IMR-90 (cell line): ENCODE measurements at places on chromosomes 6 and 20.

DNA sequence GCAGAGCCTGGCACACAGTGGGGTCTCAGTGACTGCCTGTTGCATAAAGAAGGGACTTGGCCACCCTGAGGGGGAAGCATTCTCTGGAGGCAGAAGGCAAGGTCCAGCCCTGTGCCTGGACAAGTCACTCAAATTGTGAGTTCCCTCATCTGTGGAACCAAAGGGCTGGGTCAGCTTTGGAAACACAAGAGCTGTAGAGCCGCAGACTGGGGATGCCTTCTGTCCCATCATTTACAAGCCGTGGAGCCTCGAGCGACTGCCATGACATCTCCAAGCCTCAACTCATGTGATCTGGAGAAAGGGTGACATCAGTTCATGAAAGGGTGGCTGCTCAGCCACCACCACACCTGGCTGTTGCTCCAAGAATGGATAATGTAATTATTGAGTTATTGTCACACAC, 20.4 kb upstream of the SIRPD start:
- H3K4me3 ChIP-seq, result no peak overlapping the region
- no peak overlapping the region for H3K27ac ChIP-seq
- no peaks in the 10 kb centered on the region for H3K4me1 ChIP-seq
- H3K36me3 ChIP-seq, result no peaks in the 10 kb centered on the region
- no peak for DNase-seq

DNA sequence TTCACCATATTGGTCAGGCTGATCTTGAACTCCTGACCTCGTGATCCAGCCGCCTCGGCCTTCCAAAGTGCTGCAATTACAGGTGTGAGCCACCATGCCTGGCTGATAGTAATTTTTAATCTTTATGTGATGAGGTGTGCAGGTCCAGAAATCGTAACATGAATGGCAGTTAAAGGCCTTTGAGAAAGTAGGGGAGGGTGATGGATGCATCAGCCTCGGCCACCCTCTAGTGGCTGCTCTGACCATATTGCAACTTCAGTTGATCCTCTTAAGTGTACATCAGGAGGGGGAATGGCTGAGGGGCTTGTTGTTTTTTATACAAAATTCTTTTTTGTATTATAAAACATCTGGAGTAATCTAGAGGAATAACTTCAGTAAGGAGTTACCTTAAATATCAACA, 193.0 kb downstream of the ZFAND3 start:
- H3K4me1 ChIP-seq, result peaks cover 4% of the 10 kb centered on the region; the same call in 1 of the 2 replicates
- no peak overlapping the region for H3K27ac ChIP-seq
- no peaks in the 10 kb centered on the region for H3K36me3 ChIP-seq
- DNase-seq, result peak; percentile 67
- no peak overlapping the region for H3K4me3 ChIP-seq

- H3K27me3 ChIP-seq, result peaks cover 29% of the 10 kb centered on the region
- H3K36me3 ChIP-seq, result no peaks in the 10 kb centered on the region
These were observed 219.1 kb downstream of the MYLK4 start for GRCh38 chr6:2531426-2532215.

DNA sequence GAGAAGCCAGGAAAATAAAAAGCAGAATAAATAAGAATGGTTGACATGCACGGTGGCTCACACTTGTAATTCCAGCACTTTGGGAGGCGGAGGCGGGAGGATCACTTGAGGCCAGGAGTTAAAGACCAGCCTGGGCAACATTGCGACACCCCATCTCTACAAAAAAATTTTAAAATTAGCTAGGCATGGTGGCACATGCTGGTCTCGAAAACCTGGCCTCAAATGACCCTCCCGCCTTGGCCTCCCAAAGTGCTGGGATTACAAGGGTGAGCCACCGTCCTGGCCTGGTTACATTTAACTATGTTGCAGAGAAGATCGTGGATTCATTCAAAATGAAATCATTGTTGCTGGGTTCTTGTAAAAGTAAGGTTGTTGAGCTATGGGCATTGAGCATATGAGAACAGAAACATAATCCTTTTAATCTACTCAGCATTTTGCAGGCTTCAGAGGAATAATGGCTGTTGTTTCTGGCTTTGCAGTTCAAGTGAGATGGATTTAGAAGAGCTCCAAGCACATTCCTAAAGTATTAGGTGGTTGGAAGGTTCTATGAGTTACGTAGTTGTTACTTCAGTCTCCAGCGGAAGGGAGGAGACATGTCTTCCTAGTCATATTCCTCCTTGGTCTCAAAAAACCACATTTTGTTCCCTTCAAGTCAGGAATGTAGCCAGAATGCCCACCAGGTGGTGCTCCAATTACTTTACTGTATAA, 45.6 kb upstream of the RAB23 start:
- H3K4me3 ChIP-seq, result no peak overlapping the region
- peaks cover 16% of the 10 kb centered on the region for H3K4me1 ChIP-seq
- no peaks in the 10 kb centered on the region for H3K36me3 ChIP-seq
- peak; percentile 99 for DNase-seq
- H3K27ac ChIP-seq, result peak overlapping the region; percentile 93

DNA sequence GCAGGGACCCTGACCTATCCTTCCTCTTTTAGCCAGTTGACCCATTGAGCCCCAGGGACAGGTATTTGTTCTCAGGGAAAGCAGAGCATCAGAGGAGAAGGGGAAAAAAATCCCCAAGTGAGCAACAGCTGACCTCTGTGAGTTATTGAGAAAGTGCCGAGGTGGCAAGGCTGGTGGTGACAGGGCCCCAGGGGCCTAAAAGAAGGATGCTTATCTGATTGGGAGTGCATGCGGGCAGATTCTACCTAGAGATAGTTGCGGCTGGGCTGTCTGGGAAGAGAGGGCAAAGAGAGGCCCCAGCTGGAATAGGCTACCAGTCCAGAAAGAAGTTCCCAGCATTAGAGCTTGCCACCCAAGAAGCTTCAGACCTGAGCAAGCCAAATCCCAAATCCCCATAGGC, 26.5 kb upstream of the MAFB start:
- no peak for DNase-seq
- no peak overlapping the region for H3K27ac ChIP-seq
- no peaks in the 10 kb centered on the region for H3K4me1 ChIP-seq
- no peak overlapping the region for H3K4me3 ChIP-seq

DNA sequence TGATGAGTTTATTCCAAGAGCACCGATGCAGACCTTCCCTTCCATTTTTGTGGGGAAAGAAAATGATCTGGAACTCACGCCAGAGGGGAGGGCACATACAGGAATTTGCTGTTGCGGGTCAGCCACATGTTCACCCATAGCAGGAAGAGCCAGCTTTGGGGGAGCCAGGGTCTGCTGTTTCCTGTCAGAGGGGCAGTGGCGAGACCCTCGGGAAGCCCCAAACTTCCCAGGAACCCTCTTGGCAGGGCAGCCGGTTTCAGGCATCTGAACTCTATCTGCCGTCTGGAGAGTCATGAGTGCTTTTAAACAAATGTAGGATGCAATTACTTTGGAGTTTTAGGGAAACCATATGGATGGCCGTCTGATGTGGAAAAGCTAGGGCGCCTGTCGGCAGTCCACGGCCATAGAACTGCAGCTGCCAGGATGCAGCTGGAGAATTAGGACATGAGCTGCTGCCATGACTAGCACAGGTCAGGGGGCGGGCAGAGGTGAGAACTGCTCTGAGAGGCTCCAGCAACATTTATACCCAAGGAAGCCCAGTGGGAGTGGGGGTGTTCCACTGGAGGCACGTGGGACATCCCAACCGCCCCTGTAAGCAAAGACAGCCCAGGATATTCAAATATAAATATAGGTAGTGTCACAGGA, 14.8 kb upstream of the SERPINB9 start:
- no peak overlapping the region for H3K4me3 ChIP-seq
- no peaks in the 10 kb centered on the region for H3K36me3 ChIP-seq
- H3K4me1 ChIP-seq, result peaks cover 4% of the 10 kb centered on the region; the same call in 1 of the 2 replicates
- DNase-seq, result no peak
- no peak overlapping the region for H3K27ac ChIP-seq

DNA sequence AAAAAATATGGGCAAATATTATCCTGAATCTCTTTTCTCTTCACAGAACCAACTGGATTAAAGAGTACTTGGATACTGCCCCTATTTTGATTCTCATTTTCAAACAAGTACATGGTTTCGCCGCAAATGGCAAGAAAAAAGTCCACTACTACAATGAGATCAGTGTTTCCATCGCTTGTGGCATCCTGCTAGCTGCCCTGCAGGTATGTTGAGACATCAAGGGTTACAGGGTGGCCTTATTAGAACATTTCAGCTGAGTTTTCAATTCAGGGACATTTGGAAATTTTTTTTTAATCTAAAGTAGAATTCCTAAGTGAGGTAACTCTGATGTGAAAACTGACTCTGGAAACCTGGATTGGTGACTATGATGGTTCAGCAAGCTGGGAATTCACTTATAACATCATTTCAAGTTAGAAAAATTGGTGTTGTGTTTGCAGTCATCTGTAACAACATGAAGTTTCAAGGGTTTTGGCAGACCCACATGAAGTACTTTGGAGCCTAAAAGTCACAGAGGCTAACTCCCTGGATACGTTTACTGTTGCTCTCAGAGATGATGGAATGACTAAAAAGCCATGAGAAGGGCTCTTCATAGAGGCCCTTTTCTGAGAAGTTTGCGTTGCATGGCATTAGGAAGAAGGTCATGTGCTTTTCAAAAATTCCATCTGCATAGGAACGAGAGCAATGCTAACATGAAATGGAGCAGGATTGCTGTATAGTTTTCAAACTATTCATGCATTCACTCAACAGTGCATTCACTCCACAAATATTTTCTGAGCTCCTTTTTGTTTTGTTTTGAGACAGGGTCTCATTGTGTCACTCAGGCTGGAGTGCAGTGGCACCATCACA, 25.5 kb downstream of the IYD start:
- H3K27ac ChIP-seq, result no peak overlapping the region
- H3K4me1 ChIP-seq, result no peaks in the 10 kb centered on the region
- H3K36me3 ChIP-seq, result no peaks in the 10 kb centered on the region
- DNase-seq, result no peak

DNA sequence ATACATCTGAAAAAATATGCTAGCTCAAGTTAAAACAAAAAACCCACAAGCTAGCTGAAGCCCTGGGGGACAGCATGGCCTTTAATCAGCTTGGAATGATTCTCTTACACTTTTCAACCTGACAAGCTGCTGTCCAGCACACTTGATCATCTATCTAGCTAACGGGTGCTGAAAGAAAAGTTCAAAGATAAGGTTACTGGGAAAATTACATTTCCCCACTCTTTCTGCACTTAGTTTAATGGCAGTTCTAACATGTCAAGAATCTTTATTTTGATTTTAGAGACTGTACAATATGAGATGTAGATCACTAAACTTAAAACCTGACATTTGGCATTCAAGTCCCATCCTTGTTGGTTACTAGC, 53.4 kb downstream of the STK4 start:
- H3K4me1 ChIP-seq, result peaks cover 11% of the 10 kb centered on the region
- peaks cover under 1% of the 10 kb centered on the region; the same call in 1 of the 2 replicates for H3K36me3 ChIP-seq
- no peaks in the 10 kb centered on the region for H3K27me3 ChIP-seq
- peak; percentile 10 for DNase-seq

- no peak overlapping the region for H3K27ac ChIP-seq
- no peaks in the 10 kb centered on the region for H3K36me3 ChIP-seq
- peaks cover 4% of the 10 kb centered on the region for H3K4me1 ChIP-seq
- H3K27me3 ChIP-seq, result no peaks in the 10 kb centered on the region
These were observed 100.5 kb downstream of the CDH4 start for GRCh38 chr20:61352346-61353260.

DNA sequence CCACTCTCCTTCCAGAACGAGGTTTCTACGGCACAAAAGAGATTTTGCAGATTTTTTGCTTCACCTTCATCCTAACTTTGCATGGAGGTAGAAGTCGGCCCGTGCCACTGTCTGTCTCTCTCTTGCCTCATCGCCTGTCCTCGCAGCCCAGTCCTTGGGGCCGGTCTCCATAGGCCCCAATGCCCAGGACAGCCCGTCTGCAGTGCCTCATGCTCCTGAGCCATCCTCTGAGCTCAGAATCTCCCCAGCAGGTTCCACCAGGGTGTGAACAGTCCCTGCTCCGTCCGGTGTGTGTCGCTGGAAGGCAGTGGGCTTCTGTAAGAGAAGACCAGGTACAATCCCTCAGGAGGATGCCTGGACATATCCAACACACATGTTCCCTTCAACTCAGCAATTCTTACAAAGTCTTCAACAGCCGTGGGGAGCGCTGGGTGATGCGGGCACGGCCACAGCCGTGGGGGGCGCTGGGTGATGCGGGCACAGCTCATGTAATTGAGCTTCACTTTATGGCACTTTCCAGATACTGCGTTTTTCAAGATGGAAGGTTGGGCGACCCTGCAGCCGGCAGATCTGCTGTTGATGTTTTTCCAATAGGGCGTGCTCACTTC, 231.9 kb downstream of the DLL1 start:
- H3K4me3 ChIP-seq, result no peak overlapping the region
- H3K4me1 ChIP-seq, result no peaks in the 10 kb centered on the region
- DNase-seq, result no peak
- H3K27me3 ChIP-seq, result no peaks in the 10 kb centered on the region
- H3K27ac ChIP-seq, result no peak overlapping the region

GRCh38 chr6:132017942-132018341, 66.8 kb upstream of the CCN2 start:
- DNase-seq, result no peak
- no peaks in the 10 kb centered on the region for H3K36me3 ChIP-seq
- H3K27me3 ChIP-seq, result no peaks in the 10 kb centered on the region
- H3K4me3 ChIP-seq, result no peak overlapping the region

DNA sequence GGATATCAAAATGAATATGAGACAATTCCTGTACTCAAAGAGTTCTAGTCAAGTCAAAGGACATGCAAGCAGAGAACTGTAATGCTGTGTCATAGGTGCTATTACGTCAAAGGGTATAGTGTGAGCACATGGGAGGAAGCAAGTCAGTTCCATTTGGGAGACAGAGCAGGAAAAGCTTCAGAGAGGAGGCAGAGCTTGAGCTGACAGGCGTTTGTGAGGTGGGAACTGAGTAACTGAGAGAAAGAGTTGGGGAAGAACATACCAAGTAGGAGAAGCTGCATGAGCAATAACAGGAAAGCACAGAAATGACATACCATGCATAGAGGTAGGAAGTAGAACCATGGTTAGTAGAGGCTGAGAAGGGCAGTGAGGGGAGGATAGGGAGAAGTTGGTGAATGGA, 15.2 kb upstream of the SSR1 start:
- no peak overlapping the region for H3K4me3 ChIP-seq
- no peak overlapping the region for H3K27ac ChIP-seq
- no peaks in the 10 kb centered on the region; the same call in 1 of the 2 replicates for H3K27me3 ChIP-seq
- no peaks in the 10 kb centered on the region for H3K36me3 ChIP-seq
- DNase-seq, result no peak

DNA sequence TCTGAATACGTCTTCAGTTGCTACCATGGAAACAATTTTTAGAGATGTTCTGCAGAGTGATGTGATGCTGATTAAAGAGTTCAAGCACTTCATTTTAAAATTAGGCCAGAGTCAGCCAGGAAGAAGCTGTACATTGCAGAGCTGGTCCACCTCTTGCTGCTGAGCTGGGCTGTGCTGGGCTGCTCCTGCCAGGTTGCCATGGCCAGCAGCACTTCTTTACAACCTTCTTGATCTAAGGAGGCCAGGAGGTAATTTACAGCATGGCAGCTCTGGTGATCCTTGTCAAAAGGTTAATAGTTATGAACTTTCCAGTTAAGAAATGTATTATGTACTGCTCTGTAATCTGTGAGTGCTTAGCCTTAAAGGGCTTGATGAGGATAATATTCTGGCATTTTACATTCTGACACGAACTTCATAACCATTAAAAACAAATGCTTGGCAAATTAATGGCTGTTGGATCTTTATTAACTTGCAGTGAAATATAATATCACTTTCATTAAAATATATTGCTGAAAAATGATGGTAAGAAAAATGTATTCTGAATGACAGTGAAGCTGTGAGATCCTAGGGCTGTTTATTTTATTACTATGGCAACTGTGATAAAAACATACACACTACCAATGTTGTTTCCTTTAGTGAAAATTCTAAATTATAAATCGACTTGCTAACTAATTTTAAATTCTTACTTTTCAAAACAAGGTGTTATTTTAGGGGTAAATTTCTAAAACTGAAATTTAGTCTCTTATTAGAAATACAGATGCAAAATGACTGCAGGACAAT, 259.7 kb downstream of the RFPL4B start:
- no peaks in the 10 kb centered on the region for H3K36me3 ChIP-seq
- no peak overlapping the region for H3K27ac ChIP-seq
- no peak for DNase-seq
